ENCODE measurements at places on chromosomes 16 and 17.

GRCh38 chr16:70760221-70760620, 40.7 kb downstream of the VAC14 start:
- no peak for DNase-seq

GRCh38 chr16:77732241-77732946, 10.1 kb downstream of the NUDT7 start:
- DNase-seq = no peak

DNA sequence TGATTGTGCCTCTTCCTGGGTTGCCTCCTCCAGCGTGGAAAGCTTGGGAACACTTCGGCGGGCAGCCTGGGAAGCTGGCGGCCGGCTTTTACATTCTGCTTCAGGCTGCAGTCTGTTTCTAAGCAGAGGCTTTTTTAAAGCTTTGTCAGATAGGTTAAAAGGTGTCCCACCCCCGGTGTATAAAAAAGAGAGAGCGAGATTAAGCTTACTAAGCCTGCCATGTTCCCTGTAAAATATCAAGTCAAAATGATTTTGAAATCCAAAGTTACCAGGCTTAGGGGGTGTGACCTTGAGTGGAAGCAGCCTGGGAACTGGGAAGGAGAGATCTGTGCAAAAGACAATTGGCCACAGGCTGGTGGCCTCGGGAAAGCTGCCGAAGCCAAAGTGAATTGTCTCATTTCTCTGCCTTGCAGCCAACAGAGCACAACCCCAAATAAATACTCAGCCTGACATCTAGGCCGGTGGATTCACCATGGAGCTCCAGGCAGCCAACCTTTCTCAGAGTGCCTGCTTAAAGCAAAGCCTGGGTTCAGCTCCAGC, 254.5 kb downstream of the FTO start:
- no peak for DNase-seq

DNA sequence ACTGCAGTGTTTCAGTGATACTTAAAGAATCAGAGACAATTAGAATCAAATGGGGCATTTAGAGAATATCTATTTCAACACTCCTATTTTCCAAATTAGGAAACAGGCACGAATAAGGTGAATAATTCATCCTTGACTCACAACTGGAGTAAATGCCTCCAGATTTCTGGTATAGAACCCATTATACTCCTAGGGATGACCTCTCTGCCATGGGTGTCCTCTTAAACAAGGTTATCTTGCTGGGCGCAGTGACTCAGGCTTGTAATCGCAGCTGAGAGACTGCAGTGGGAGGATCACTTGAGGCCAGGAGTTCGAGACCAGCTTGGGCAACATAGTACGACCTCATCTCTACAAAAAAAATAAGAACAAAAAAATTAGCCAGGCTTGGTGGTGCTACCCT, 139.8 kb upstream of the ELAC2 start:
- no peak for DNase-seq

DNA sequence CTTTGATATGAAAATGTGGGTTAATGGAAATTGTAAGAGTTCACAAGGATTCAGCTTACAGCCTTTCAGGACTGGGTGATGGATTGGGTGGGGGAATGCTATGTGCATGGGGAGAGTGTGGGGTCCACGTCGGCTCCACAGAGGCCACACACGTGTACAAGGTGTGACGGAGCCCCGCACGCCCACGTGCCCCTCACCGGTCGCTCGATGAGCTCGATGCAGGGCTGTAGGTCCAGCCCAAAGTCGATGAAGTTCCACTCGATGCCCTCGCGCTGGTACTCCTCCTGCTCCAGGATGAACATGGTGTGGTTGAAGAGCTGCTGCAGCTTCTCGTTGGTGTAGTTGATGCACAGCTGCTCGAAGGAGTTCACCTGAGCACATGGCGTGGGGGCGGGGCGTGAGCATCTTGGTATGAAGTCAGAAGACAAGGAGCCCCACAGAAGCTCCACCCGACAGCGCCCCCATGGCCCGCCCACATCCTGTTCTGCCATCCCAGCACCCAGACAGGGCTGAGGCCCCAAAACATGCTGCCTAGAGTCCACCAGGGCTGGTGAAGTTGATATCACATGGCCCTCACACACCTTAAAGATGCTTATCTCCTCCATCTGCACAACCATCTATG, 99.1 kb downstream of the MYH11 start:
- DNase-seq = peak; percentile 16

- no peak for DNase-seq
Measured at GRCh38 chr16:84159007-84159406, 13.9 kb downstream of the DNAAF1 start.

DNA sequence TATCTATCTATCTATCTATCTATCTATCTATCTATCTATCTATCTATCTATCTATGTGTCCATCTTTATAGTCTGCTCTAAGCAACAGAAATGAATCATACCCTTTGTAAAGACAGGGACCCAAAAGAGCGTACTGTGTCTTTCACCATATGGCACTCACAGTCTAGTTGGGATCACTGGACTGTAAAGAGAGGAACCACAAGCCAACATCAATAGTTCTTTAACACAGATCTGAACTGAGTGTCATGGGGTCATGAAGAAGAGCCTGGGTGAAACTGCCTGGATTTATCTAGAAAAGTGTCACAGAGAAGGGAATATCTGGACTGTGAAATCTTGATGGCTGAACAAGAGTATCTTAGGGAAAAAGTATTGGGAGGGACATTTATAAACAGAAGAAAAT, 619.1 kb upstream of the SOX9 start:
- no peak for DNase-seq

DNA sequence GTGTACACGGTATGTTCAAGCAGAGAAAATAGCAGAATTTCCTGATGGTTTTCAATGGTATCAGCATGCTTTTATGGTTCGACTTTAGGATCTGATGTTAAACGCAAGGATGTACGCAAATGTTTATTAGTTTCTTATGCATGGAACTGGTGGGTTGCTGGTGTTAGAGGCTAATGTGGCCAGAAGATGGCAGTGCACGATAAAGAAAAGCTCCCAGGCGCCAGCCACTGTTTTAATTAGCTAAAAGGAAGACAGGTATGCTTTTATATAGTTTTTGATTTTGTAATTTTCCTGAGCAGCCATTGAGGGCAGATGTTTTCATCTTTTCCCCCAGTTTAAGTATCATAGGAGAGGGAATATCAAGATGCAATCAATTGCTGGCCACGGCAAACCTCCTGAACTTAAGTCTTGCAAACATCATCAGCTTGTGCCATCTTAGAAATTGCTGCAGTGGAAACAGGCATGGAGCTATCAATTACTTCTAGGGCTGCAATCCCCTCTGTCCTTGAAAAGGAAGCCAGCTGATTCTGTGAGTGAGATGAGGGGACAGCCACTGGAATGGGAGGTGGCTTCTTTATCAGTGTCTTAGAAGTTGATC, 648.5 kb upstream of the RBFOX1 start:
- no peak for DNase-seq

DNA sequence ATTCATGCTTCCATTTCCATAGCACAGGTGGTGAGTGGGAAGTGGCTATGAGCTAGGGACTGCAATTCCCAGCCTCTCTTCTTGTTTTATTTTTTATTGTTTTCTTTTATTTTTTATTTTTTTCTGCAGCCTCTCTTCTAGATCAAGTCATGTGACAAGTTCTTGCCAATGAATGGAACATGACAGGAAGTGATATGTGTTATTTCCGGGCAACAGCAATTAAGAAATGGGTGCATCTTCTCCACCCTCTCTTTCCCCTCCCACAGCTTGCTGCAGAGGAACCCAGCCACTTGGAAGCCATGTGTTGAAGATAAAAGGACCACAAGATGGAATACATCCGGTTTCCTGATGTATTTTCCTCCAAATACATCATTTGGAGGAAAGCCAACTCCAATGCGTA, 23.6 kb downstream of the IRX5 start:
- DNase-seq = no peak

DNA sequence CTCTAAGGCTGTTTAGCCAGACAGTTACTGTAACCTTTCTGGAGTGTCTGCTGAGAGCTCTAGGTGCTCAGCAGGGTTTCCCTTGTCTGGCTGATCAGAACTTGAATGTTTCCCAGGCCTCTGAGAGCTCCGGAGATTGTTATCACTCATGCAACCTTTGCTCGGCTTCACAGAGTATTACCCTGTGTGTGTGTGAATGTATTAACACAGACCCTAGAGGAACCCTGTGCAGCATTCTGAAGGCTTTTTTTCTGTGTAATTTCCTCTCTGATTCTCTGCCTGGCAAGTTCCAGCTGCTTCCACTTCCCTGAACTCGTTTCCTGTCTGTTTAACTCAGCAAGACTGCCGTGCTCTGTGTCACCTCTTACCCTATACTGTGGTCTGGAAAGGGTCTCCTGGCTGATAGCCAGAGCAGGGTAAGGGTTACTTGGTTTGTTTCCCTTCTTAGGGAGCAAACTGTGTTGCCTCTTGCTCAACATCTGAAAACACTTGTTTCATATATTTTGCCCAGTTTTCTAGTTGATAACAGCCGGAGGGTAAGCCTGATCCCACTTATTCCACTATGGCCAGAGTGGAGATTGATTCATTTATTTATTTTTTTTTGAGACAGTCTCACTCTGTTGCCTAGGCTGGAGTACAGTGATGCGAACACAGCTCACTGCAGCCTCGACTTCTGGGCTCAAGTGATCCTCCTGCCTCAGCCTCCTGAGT, 21.7 kb downstream of the PRMT7 start:
- no peak for DNase-seq

DNA sequence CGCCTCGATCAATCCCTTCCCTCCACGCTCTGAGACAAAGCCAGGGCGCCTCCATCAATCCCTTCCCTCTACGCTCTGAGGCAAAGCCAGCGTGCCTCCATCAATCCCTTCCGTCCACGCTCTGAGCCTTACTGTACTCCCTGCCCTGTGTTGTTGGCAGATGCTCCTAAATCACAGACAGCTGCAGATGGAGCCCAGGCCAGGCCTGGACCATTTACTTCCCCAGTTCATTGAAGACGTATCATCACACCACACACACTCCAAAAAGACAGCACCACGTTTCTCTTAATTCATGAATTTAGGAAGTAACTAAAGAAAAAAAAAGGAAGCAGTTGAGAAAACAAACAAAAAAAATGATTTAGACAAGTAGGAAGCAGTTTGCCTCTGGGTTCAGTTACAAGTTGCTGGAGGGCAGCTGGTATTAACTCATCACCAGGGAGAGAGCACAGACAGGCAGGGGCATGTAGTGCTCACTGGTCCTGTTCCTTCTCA, 7.4 kb upstream of the CD300LD start:
- no peak for DNase-seq

GRCh38 chr17:31008374-31009041, 37.7 kb downstream of the RNF135 start:
- peak; percentile 35 for DNase-seq

DNA sequence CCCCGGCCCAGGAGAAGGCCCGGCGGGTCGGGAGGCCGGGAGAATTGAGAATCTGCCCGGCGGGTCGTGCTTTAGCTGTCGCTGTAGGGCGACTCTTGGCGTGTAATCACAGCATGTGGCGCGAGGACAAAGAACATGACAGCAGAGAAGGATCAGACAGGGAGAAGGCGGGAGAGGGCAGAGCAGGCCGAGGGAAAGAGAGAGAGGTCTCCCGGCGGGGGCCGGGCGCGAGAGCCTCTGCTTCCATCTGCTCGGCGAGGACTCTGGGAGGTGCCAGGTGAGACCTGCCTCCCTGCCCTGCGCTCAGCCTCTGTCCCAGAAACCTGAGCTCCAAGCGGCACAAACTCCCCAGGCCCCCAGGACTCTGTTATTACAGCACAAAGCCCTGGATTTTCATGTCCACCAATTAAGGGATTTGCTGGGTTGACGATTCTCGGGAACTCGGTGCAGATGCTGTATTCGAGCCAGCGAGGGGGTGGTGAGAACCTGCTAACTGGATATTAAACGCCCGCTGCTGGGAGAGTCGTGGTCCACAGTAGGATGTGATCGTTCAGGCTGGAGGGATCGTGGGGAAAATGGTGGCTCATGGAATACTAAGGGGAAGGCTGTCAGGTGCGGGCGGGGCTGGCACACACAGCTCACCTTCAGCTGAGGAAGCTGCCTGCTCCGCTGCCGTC, 172.0 kb upstream of the CIBAR2 start:
- no peak for DNase-seq

GRCh38 chr16:27935076-27935475, 128.4 kb downstream of the GSG1L start:
- DNase-seq = no peak

- no peak for DNase-seq
Measured at GRCh38 chr16:68086336-68086841, 1.2 kb downstream of the NFATC3 start.

DNA sequence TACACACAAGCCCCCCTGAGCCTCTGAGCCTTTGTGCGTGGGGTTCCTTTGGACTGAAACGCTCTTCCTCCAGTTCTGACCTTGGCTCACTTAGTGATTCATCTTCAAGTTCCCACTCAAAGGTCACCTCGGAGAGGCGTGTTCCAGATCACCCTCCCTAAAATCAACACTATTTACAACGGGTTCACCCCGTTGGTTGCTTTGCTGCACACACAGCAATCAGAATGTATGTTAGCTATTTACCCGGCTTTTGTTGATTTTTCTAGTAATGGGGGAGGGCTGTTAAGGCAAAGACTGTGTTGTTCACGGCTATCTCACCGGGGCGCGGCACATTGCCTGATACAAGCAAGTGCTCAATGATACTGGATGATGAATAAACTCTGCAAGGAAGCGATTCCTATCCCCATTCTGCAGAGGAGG, 977 bp downstream of the NAGPA start:
- no peak for DNase-seq

- no peak for DNase-seq
Measured at GRCh38 chr16:1532081-1532760, 1.2 kb upstream of the TMEM204 start.

GRCh38 chr16:55817236-55817912, 15.5 kb downstream of the CES1 start:
- DNase-seq = no peak

DNA sequence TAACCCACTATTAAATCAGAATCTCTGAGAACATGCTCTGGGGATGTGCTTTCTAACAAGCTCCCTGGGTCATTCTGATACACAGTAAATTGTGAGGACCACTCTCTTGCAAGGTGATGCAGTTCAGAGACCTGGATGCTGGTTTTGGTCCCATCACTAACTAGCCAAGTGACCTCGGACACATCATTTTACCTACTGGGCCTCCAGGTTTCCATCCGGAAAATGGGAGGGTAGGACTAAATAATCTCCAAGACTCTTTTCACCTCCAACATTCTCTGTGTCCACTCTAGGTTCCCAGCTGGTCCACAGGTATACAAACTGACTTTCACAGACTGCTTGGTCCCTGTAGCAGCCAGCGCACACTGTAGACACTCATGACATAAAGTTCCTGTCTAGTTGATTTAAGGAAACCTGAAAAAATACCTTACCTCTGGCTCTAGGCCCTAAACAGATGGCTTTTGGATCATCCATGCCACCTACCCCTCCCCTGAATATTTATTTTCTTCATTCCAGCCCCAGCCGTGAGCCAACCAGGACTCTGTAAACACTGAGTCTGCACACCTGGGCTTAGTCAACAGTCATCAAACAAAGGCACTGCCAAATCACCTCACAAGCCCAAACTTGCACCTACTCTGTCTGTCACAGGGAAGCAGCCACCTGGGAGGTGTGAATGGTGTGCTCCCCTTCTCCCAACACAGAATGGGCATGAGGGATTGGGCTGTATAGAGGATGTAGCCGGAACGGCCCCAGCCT, 51.3 kb upstream of the MRPS23 start:
- no peak for DNase-seq
